ENCODE measurements at places on chromosomes 6 and 20.

DNA sequence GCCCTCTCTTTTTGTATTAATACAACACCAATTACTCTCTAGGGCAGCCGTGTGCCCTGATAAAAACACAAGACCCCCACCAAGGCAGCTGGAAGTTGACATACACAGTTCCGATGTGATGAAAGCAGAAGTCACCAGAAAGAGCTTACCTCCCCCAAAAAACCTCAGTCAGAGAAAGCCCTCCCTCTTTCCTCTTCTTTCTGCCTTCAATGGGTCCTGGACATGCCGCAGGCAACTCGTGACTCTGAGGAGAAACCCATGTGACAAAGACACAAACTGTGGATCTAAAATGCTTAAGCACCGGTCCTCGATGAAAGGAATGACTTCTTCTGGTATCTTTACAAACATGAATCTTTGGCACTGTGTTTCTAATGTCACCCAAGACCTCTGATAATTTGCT lies 117.7 kb upstream of the CCDC28A start:
- DNase-seq, result no peak

DNA sequence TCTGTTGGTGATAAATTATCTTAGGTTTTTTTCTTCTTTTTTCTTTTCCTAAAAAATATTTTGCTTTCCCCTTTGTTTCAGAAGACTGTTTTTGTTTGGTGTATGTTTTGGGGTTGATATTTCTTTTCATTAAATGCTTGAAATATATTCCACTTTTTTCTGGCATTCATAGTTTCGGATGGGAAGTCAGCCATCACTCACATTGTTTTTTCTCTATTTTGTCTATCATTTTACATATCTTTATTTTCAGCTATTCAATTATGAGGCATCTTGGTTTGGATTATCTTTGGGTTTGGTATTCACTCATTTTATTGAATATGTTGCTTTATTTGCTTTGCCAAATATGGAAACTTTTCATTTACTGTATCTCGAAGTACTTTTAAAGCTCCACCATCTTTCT lies 600.5 kb upstream of the EYS start:
- DNase-seq, result no peak

GRCh38 chr6:138948546-138949179 lies 39.4 kb downstream of the REPS1 start:
- no peak for DNase-seq

DNA sequence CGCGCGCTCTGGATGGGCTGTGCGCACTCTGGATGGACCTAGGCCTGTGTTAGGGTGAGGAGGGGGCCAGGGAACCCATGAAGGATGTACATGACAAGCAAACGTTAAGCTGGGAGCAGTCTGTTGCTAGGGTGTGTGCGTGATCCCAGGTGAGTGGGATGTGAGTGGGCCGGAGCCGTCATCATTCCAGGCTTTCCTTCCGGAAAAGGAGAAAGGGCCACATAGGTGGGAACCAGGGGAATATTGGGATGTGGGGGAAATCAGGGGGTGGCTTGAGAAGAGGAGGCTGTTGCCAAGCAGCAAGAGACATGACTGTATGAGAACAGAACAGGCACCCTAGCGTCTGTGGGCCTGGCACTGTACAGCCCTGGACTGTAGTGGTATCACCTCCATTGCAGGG lies 49.7 kb upstream of the EPB41L1 start:
- DNase-seq, result no peak

- DNase-seq, result no peak
Measured at GRCh38 chr6:11243861-11244260, 11.4 kb upstream of the NEDD9 start.

DNA sequence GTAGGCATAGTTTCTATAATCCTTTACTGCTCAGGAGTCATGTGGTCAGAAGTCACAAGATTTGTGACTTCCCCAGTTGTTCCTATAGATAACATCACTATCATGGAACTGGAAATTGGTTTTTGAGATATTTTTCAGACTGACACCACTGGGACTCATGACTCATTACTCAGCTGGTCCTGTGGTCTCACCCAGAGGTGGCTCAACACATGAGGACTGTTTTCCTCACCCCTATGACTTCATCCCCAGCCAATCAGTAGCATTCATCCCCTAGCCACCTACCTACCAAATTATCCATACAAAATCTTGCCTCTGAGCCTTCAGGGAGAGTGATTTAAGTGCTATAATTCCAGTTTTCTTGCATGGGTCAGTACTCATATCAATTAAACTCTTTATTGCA lies 1217.7 kb downstream of the EPHA7 start:
- DNase-seq, result no peak

DNA sequence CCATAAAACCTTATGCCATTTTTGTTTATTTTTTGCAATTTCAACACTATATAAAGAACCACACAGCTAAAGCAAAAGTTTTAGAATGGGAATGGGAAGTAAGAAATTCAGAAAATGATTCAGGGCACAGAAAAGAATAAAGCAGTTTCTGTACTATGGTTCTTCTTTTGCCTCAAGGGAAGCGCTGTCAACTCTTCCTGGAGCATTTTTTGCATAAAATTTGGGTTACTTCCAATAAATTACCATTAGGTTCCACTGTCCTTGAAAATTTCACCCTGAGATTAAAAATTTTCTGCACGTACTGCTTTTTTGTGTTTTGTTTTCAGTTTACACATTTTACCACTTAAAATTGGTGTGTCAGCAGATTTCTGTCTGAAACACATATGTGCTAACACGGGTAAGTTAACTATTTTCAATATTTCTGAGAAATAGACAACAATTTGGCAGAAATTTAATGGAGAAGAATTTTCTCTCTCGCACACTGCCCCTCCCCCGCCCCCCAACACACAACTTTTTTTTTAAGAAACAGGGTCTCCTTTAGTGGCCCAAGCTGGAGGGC lies 79.6 kb downstream of the ADAT2 start:
- DNase-seq, result no peak

GRCh38 chr6:130366107-130367005 lies 539 bp downstream of the TMEM200A start:
- no peak for DNase-seq

- no peak for DNase-seq
Measured at GRCh38 chr6:5379647-5380242, 118.4 kb downstream of the FARS2 start.

DNA sequence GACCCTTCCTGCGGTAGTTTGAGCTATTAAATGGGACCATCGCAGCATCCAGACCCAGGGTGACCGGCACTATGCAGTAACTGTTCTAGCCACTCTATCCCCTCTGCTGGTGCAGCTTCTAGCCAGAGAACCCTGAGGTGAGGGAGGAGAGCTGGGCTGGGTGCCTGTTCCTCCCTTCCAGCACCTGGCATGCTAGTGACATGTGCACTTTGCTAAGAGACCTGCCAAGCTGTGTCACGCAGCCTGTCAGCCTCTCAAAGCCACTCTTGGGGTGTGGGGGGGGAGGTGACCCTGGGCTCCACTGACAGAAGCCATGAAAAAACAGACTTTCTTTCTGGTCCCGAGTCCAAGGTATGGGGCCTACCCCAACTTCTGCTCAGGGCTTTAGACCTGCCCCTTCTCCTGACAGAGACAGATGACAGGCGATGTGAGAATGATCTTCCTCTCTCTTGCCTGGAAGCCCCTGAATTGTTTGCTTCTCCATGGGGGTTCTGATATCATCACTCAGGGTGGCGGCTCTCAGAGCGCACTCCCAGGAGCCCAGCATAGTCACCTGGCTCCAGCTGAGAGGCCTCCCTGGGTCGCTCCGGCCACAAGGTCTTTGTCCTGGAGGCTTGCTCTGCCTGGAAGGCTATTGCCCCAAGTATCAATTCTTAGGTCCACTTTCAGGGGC lies 47.2 kb upstream of the MLN start:
- DNase-seq, result no peak

- DNase-seq, result no peak
Measured at GRCh38 chr6:17863901-17864754, 123.3 kb downstream of the KIF13A start.

DNA sequence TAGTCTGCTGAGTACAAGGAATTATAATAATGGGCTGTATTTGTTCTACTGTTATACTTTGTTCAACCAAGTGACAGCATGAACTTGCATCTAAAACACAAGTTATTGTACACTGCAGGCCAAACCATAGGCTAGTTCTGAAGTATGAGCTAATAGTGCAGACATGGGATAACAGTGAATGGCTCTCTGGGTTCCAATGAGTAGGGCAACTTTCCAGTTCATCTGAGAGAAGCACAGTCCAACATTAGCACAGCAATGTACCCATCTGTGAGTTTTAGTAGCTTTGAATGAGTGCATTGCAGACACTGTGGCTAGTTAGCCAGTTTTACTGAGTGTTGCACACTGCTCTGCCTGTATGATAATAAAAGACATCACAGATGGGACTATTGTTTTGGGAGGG lies 56.5 kb upstream of the FUT9 start:
- DNase-seq, result no peak

- no peak for DNase-seq
Measured at GRCh38 chr6:154169193-154169847, 130.3 kb downstream of the OPRM1 start.
